WERI-Rb-1 (cell line): ENCODE measurements at places on chromosomes 7 and 10.

- no peak for DNase-seq
These were observed 38.2 kb downstream of the ZNF467 start for GRCh38 chr7:149735181-149735602.

DNA sequence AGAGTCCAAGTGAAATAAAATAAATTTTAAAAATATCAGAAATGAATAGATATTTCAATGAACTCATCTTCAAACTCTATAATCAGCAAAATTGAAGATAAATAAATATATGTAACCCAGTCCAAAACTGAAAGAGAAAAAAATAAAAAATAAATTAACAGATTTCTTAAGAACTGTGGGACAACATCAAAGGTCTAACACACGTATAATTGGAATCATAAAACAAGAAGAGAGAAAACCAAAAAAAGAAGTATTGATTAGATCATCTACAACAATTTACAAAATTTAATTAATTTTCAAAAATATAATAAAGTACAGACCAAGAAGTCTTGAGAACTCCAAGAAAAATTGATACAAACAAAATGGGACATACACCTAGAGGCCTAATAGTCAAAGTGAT lies 625.8 kb upstream of the SORCS1 start:
- DNase-seq = no peak

DNA sequence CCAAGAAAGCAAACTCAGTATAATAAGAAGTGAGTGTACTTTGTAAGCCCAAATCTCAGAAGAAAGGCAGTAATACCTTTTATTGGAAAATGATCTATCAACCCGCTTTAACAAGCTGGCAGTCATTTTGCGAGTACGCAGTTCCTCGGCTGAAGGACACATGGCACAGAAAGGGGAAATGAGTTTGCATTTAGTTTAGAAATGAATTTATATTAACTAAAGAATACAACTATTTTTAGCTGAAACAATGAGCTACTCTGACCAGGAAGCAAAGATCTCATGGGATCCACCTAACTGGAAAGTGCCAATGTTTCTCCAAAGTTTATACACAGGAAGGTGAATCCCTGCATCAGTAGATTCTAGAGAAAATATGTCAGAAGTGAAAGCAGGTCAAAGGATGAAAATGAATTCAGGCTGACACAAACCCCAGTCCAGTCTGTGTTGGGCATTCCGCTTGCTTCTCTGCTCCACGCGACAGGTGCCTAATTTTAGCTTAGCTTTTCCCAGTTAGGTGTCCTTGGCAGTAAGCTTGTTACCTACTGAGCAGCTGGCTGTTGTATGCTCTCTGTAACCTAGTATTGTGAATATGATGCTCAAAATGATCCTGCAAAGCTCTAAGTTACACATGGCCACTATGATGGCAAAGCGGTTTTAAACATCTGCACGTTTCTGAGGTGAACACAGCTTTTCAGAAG lies 112.8 kb downstream of the LARP4B start:
- no peak for DNase-seq

DNA sequence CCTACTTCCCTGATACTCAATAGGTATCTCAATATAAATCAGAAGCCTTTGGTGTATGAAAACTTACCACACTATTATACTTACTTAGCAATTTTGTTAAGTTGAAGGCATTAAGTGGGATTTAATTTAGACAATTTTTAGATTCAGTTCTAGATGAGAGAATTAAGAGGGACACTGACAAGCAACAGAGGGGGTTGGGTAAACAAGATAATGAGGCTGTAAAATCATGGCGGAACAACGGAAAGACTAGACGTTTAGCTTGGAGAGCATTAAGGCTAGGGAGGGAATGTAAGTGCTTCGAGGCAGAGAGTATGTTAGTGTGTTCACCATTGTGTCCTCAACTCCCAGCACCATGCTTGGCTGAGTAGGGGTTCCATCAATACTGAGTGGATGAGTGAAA lies 71.3 kb downstream of the DENND11 start:
- no peak for DNase-seq

- peak; percentile 46 for DNase-seq
These were observed 20.3 kb upstream of the IGF2BP3 start for GRCh38 chr7:23490357-23491135.

GRCh38 chr7:157460721-157461120 lies 123.9 kb downstream of the DNAJB6 start:
- no peak for DNase-seq
